ENCODE measurements at places on chromosomes 5 and 9.

- no peak for DNase-seq
These were observed 353.5 kb upstream of the POU5F2 start for GRCh38 chr5:94094793-94095441.

GRCh38 chr9:73219985-73220626 is 68.4 kb downstream of the ANXA1 start:
- DNase-seq = no peak

DNA sequence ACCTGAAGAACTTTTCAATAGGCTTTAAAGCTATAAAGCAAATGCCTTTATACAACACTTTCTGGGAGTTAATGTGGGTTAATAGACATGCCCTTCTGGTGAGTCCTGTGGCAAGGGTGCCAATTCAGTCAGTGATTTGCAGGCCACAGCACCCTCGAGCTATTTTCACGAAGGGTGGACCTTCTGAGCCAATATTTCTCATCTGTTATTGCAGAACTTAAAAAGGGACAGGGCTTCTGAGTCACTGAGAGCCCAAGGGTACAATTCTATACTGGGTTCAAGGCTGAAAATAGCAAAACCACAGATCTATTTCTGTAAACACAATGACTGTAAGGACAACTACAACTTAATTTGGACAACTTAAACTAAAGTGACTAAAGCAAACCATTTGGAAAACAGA is 92.8 kb downstream of the GABRG2 start:
- no peak for DNase-seq

- no peak for DNase-seq
These were observed 698 bp upstream of the LCN2 start for GRCh38 chr9:128148509-128149000.

DNA sequence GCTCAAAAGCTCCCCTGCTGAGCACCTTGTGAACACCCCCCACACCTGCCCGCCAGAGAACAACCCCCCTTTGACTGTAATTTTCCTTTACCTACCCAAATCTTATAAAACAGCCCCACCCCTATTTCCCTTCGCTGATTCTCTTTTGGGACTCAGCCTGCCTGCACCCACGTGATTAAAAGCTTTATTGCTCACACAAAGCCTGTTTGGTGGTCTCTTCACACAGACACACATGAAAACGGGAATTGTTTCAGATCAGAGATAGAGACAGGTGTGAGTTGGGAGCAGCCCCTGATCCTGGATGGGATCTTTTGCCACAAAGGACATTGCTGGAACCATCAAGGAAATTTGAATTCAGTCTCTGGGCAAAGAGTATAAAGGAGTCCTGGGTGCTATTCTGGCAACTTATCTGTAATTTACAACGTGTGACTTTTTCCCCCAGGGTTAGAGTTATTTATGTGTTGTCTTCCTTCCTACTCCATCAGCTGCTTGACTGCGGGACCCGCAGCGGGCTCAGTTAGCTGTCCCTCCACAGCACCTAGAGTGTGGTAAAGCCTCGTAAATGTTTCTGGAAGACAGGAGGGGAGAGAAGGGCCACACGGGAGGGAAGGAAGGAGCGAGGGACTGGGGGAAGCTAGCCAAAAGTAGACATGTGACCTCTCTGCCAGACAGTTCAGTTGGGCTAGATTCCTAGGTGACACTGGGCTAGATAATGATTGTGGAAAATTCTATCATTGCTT is 437.0 kb downstream of the ZNF608 start:
- no peak for DNase-seq

DNA sequence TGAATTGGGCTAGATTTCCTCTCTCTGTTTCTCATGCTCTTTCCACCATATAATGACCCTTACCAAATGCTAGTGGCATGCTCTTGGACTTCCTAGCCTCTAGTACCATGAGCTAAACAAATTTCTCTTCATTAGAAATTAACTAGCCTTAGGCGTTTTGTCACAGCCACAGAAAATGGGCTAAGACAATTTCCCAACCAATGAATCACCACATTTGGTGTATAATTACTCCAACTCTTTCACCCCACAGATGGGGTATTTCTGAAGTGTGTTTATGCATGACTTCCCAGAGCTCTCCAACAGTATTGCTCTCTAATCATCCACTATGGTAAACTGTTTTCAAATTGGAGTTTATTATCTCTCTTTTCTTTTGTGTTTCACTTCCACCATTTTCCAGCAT is 1041.1 kb upstream of the COX7C start:
- DNase-seq = no peak

DNA sequence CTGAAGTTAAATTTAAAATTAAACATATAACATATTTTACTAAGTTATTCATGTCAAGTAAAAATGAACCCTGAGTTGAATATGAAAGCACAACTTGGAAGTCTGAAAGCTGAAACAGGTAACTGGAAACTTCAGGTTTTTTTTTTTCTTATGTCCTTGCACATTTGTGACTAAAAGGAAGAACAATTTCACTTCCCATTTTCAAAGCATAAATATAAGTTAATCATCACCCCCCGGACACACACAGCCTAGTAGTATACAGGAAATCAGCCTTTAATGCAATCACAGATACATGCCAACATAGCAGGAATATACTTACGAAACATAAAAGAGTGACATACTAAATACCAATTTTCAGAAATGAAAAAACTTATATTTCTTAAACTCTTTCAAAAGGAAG is 225.9 kb downstream of the RFX3 start:
- DNase-seq = no peak

GRCh38 chr9:126674365-126675146 is 60.8 kb downstream of the LMX1B start:
- DNase-seq = no peak

GRCh38 chr9:112170235-112170634 is 4.9 kb downstream of the SUSD1 start:
- no peak for DNase-seq

GRCh38 chr5:111223101-111223786 is 940 bp upstream of the CAMK4 start:
- no peak for DNase-seq

DNA sequence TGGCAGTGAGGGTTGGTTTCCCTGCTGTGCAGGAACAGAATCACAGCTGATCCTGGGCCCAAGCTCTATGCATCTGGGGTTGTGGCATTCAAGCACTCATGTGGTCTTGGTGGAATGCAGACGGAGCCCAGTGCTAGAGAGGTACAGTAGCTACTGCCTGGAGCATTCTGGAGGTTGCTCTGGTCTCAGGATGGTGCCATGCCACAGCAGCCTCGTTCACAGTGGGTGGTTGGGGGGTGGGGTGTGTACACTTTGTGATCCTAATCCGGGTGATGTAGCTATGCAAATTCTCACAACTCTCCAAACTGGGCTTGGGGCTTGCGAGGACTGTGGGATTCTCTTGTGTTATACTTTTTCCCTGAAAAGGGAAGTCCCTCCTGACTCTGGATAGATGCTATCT is 45.2 kb downstream of the FGD3 start:
- DNase-seq = no peak

GRCh38 chr5:73136055-73136562 is 15.7 kb downstream of the TMEM171 start:
- no peak for DNase-seq

DNA sequence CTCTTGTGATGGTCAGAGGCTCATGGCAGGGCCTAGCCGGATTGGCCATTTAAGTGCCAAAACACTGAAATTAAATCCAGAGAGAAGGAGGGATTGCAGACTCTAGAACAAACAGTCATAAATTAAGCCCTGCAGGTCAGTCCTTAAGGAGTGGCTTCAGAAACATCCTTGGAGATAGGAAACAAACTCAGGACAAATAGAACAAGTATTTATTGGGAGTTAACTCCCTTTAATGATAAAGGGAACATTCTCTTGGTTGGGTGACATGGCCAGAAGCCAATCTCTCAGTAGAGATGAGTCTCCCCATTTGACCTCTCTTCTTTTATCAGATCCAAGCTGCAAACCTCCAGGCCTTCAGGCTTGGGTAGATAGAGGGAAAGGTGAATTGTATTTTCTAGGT is 17.4 kb downstream of the PCSK5 start:
- DNase-seq = no peak

DNA sequence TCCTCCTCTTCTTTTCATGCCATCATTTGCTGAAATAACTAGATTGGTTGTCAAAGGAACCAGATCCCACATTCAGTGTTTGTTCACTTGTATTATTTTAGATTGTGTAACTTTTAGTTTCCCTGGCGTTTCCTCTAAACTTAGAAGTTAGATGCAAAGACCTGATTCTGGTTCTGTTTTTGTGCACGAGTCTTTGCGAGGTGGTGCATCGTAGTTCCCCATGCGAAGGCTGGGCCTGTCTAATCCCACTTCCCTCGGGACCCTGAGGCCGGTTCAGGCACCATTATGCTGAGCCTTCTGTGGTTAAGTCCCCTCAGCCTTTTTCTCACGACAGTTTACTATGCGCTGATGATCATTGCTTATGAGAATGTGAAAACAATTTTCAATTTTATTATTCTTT is 219.1 kb upstream of the OTULINL start:
- DNase-seq = no peak

- no peak for DNase-seq
These were observed 374.2 kb upstream of the IRX1 start for GRCh38 chr5:3221432-3221831.

GRCh38 chr5:8184455-8185063 is 315.6 kb downstream of the MTRR start:
- peak; percentile 26 for DNase-seq

- DNase-seq = no peak
These were observed 138.4 kb downstream of the EGFLAM start for GRCh38 chr5:38396766-38397165.

GRCh38 chr5:150143350-150144245 is 12.0 kb downstream of the PDGFRB start:
- DNase-seq = peak; percentile 80

DNA sequence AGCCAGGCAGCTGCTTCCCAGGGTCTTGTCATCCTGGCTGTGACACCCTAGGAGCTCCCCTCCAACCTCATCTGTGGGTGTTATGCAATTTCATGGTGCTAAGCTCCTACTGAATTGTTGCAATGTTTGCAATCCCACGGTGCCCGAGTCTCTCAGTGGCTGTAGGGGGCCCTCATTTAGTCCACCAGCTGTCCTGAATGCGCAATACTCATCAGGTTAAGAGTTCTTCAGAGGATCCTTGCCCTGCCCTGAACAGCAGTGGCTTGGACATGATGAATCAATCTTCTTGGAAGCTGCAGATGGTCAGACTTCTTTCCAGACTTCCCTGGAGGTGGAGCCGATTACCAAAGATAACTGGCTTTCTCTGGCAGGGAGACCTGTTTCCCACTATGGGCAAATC is 584.1 kb downstream of the CCDC171 start:
- no peak for DNase-seq

GRCh38 chr5:126814721-126815404 is 37.9 kb downstream of the LMNB1 start:
- no peak for DNase-seq

- no peak for DNase-seq
These were observed 50.7 kb upstream of the CAMK4 start for GRCh38 chr5:111173476-111173875.

GRCh38 chr9:77802515-77803293 is 154.6 kb upstream of the GNA14 start:
- no peak for DNase-seq

DNA sequence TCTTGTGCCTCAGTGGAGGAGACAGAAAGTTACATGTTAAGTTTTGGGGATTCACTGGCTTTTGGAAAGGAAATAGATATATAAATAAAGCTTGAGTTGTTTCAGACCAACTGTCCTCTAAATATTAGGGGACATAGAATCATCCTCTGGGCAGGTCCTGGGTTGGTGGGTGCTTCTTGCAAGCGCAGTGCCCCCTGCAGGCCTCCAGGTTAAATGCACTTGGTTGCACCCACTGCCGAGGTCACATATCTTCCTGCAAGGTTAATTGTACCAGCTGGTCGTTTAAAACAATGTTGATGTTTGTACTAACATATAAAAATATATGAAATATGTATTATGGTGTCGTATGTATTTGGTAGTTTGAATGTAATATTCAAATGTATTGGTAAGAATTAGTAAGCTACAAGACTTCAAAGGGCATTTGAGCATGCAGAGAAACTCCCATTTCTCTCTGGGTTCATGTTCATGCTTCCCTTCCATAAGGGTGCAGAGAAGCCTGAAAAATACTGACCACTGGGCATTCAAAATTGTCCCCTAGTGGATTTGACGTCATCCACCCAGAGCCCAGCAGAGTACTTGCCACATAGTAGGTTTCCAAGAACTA is 87.0 kb downstream of the ZNF618 start:
- peak; percentile 43 for DNase-seq

DNA sequence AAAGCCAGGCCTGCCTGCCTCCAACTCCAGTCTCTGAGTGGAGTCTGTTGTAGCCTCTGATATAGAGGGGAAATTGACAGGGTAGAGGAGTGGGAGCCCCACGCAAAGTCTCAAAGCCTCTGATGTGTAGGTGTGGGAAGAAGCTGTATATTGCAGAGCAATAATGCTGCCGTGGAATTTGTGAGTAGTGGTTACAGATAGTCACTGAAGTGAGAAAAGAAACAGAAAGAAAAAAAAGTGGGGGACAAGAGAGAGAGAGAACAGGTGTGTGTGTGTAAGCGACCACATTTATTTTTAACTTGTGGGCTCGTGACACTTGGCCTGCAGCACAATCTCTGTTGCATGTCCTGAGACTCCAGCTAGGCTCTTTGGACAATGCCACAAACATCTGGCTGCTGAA is 227.8 kb downstream of the NSG2 start:
- DNase-seq = no peak

GRCh38 chr5:71972777-71973473 is 134.3 kb upstream of the MAP1B start:
- no peak for DNase-seq

DNA sequence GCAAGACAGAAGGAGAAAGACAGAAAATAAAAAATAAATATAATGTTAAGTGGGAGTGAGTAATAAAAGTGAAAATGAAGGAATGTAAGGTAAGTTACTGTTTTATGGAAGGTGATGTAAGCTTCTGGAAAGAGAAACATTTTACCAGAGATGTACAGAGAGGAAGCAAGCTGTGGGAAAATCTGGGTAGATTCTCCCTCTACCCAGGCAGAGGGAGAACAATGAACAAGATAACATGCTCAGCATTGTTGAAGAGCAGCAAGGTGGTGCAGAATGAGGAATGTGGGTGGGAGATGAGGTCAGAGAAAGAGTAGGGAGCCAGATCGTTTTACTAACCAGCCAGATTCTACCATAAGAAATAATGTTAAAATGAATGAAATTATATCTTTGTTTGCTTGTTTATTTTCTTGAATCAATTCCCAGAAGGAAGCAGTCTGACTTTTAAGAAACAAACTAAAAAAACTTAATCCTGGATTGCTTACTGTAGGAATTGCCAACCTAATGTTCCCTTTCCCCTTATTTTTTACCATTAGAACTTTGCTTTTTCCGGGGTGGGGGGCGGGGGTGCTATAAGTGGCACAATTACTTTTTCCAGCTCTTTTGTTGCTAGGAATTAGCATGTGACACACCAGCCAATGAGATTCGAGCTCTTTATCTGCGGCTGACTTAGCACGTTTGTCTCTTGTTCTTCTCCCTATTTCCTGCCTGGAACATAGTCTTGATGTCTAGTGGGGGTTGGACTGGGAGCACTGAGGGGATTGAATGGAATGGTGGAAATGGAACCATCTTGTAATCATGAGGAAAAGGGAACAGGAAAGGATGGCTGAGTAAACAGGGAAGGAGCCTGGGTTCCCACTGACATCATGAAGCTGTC is 356.7 kb downstream of the TMEM167A start:
- DNase-seq = no peak

All from H54 (cell line).